ENCODE measurements at places on chromosomes 13 and 19.

DNA sequence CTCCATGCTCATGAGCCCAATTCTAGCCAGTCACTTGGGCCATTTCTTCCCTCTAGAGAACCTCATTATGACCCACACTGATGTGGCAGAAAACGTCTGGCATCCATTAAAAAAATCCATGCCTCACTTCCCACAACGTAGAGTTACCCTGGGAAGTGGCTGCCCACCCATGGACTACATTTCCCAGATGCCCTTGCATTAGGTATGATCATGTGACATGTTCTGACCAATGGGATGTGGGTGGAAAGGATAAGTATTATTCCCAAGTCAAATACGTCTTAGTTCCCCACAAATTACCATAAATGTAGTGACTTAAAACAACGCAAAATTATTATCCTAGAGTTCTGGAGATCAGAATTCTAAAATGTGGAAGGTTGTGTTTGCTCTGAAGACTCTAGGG lies 47.9 kb upstream of the ZNRF4 start:
- DNase-seq: no peak

DNA sequence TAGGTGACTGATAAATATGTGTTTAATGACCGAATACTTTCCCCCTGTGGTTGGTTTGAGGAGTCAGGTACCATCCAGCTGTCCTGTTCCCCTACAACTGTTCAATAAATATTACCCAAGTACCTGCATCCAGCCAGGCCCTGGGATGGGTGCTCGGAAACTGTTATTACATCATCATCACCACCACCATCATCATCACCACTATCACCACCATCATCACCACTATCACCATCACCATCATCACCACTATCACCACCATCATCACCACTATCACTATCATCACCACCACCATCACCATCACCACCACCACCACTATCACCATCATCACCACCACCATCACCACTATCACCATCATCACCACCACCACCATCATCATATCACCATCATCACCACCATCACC lies 4.1 kb downstream of the NTN5 start:
- no peak for DNase-seq

DNA sequence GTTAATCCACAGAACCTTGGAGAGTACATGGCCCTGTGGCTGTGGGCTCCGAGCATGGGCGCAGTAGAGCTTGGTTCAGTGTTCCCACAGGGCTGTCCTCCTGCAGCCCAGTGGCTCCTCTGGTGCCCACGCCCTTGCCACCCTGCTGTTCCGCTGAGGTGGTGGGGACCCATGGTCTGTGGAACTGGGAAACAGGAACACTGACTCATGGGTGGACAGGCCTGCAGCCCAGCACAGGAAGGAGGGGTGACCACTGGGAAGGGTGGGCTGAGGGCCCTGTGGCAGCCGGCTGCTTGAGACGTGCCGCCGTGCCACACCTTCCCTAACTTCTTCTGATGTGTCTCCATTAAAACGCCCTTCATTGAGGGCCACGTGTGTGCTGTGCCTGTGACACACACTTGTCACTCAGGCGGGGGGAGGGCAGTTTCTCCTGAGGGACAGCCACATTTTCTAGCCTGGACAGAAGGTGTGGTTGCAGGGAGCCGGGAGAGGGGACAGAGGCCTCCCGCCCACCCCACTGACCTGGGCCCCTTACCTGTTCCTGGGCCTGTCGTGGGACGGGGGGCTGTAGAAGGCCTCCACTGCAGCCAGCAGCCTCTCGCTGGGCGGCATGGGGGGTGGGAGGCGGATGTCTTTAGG lies 21.1 kb downstream of the CHERP start:
- no peak for DNase-seq

DNA sequence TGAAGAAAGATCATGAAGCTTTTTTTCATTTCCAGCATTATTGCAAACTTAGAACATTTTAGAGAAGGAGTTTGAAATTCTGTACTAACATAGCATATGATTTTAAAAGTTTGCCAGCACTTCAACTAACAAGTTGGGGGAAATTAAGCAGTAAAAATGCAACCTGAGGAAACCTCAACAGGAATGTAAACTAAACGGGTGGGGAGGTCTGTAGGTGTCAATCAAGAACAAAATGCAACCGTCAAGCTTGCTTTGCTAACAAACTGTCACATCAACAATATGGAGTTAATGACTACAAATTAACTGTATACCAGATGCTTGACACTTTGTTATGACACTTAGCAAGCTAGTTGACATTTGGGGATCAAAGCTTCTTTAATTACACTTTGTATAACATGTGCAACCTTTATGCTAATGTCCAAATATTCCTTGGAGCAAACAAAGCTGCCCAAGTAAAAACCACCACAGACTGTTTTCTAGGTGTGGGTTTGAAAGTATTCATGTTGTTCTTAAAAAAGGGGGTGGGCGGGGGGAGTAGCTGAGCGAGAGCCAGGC lies 52.1 kb downstream of the DACH1 start:
- DNase-seq: no peak

GRCh38 chr19:510606-511100 lies 3.4 kb downstream of the TPGS1 start:
- DNase-seq: peak; percentile 78

GRCh38 chr13:25905611-25906010 lies 146.2 kb downstream of the SHISA2 start:
- DNase-seq: no peak

DNA sequence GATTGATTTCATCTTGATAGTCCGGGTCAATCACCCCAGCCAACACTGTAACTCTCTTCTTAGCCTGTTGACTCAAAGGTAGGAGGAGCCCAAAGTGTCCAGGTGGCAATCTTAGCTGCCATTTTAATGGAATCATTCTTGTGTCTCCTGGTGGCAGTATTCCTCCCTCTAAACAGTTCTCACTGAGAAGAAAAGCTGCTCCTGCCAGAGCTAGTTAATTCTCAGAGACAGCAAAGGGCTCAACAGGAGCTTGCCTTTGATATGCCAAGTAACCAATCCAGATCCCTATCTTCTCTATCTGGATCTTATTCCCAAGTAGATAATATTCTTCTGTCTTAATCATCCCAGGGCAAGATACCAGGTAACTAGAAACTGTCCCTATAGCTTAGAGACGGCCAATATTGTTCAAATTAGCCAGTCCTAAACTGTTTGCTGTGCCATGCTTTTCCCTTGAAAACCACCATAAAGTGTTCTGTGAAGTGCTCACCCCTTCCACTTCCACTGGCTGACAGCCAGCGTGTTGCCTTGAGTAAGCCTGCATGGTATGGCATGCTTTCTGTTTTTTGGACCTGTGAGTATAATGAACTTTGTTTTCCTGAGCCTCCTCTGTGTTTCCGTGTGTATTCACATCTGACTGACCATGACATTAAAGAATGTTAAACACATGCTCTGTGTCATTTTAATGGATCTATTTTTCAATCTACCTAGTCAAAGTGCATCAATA lies 463.7 kb upstream of the SLITRK5 start:
- no peak for DNase-seq

GRCh38 chr19:55683449-55684261 lies 8.6 kb downstream of the EPN1 start:
- no peak for DNase-seq

DNA sequence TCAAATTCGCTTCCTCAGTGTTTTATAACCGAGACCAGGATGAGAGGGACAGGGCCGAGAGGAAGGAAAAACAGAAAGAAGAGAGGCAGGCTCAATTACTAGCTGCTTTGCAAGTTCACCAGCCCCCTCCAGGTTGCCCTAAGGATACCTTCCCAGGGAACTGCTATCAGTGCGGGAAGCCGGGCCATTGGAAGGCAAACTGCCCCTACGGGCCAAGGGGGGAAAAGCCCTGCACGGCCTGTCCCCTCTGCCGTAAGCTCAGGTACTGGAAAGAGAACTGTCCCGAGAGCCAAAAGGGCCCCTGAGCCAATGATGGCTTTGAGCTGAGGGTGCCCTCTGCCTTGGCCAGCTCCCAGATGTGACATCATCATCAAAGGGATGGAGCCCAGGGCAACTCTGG lies 3.2 kb upstream of the ERVV-1 start:
- DNase-seq: no peak

- no peak for DNase-seq
Measured at GRCh38 chr13:31885994-31886393, 145.6 kb upstream of the FRY start.

GRCh38 chr13:37925878-37926473 lies 56.4 kb upstream of the TRPC4 start:
- DNase-seq: no peak

- no peak for DNase-seq
Measured at GRCh38 chr19:5025027-5025426, 56.1 kb downstream of the KDM4B start.

DNA sequence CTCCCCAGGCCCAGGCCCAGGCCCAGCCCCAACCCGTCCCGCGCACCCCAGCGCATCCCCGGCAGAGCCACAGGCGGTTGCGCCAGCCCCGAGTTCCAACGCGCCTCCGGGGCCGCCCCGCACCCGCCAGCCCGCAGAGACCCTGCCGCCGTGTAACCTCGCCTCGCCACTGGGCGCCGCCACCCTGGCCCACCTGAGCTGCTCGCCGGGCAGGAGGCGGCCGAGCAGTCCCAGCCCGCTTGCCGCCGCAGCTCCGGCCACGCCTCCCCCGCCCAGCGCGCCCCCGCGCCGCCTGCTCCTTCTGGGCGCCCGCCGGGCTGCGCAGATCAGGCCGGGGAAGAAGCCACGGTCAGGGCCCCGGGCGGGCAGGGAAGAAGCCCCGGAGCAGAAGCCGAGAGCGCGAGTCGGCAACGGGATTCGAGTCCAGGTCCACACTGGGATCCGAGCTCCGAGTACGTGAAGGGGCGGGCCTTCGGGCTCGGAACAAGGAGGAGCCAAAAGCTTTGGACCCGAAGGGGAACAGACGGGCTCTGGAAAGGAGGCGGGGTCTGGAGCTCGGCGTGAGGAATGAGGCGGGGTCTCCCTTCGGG lies at the start of gene MBOAT7:
Gene MBOAT7 (minus strand): TSS at position 436 of the 590 bp plus-strand sequence. CDS start 1,072 bp downstream, outside the sequence.
- no peak for DNase-seq

- no peak for DNase-seq
Measured at GRCh38 chr19:38806371-38806770, 6.4 kb downstream of the LGALS4 start.

Data from left ventricle myocardium superior (tissue), 1 donor.